CD4-positive, alpha-beta T cell treated with Interleukin-15 for 4 hours (primary cell): ENCODE measurements at places on chromosomes 6 and 20.

- DNase-seq = no peak
These were observed 48.0 kb upstream of the DST start for GRCh38 chr6:56690519-56691285.

GRCh38 chr6:41728073-41728936, 7.1 kb downstream of the TFEB start:
- no peak for DNase-seq

GRCh38 chr6:113149511-113149910, 707.6 kb upstream of the MARCKS start:
- DNase-seq = no peak

GRCh38 chr6:150666071-150666470, 66.4 kb downstream of the PLEKHG1 start:
- no peak for DNase-seq

DNA sequence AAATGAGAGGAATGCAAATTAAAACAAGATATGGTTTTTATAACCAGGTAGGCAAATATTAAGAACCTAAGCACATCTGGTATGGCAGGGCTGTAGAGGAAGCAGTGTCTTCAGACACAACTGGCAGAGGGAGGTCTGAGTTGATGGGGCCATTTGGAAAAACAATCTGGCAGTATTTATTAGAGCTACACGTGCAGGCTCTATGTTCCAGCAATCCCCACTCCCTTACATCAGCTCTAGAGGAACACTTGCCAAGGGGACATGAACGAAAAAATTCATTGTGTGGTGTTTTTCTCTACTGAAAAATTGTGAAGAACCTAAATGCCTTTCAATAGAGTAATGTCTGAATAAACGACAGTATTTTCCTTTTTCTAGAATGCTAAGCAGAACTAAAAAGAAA, 111.6 kb upstream of the EDN1 start:
- no peak for DNase-seq

DNA sequence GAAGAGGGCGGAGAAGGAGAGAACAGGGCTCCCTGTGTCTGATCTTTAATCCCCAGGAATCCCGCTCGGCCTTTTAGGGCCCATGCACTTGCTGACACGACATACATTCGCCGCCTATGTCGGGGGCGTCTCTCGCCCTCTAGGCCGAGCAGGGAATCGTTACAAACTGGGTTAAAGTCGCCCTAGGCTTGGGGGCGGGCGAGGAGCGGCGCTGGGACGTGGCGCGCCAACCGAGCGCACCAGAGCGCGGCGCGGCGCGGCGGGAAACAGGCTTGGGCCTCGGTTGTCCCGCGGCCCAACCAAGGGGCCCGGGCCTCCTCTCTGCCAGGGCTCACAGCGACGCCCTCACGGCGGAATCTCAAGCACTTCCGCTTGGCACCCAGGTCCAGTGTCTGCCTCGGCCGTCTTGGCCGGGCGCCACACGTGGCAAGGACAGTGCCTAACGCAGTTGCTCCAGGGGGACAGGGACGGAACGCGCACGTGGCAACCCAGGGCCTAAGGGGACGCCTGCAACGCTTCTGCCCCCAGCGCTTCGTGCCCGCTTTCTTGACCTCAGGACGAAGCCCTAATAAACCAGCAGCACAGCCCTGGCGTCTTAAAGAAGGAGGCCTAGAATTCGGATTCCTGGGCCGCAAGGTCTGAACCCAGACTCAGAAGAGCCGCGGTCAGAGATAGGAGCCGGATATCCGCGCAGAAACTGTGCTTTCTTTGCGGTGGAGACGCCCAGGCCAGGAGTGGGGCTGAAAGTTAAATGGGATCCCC, 71.5 kb downstream of the NCR2 start:
- no peak for DNase-seq

- DNase-seq = no peak
These were observed 65.7 kb upstream of the PTPRK start for GRCh38 chr6:128586095-128586494.

DNA sequence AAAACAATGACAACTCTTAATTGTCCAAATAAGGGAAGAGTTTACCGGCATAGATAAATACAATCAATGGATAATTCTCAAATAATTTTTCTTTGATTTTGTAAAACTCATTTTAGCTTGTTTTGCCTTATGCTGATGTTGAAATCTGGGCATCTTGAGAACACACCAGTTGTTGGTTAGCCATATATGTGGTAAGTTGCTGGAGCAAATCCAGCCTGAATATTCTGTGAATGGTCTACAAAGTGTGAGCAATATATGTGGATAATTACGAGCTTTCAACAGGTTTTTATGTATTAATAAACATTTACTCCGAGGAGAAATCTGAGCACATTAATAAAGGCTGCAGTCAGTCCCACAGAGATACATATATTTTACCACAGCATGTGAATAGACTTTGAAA, 423.6 kb downstream of the BCKDHB start:
- no peak for DNase-seq

DNA sequence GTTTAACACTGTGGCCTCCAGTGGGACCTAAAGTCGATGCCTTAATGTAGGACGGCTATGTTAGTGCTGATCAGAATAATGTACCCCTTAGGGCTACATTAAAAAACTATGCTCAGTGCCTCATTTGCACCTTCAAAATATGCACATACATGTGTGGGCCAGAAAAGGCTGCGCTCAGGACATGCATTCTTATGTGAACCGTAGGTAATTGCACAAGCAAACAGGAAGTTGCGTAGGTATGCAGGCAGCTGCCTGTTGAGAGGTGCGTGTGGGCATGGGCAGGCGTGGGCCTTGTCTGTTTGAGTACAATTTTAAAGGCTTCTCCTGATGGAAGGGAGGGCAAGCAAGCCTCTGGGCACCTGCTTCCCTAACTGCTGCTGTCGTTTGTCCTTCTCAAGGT, 116.2 kb upstream of the JAG1 start:
- no peak for DNase-seq

- no peak for DNase-seq
These were observed 375.4 kb upstream of the RSPO3 start for GRCh38 chr6:126743076-126743475.

GRCh38 chr6:161838306-161839035, 564.6 kb upstream of the AGPAT4 start:
- no peak for DNase-seq

DNA sequence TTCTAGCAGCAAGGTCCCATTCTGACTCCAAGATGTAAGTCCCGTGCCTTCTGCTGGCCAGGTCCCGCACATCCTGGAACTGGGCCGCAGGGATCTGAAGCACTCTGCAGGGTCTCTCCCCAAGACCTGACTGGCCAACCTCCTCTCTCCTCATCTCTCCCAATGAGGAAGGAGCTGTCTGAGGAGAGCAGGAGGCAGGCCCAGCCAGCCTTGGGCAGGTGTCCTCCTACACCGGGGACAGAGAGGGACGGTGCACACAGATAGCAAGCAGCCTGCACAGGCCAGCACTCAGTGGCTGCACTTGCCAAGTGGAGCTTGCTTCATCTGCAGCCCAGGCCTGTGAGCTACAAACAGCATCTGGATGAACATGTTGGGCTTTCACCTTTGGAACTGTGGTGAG, 76.8 kb upstream of the CD93 start:
- no peak for DNase-seq

GRCh38 chr20:61185181-61185580, 66.9 kb upstream of the CDH4 start:
- no peak for DNase-seq

DNA sequence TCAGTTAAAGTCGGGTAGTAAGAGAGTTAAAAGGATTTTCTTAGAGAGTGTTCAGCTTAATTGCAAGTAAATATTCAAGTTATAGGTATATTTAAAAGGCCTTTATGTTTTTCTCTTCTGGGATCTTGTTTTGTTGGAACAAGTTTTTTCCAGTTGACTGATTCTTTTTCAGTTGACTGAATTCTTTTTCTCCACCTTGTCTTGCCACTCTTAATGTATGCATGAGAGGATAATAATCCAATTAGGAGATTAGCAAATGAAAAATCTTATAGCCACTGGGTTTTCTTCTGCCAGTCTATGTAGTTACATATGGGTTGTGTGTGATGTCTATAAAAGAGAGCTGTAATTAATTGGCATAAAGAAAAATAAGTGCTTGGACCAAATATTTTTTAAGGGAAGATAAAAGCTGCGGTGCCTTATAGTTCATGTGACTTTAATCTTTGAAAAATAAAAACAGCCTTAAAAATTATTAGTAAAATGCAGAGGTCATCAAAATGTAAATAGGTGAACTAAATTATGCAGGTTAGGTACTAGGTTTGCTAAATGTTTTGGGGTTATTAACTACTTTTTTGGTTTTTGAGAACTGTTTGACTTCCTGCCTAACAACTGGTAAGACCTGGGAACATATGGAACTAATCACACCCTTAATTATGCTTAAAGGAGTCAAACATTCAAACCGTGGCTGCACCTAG, 367.2 kb downstream of the HTR1B start:
- no peak for DNase-seq

GRCh38 chr6:43257367-43258145, 14.3 kb downstream of the TTBK1 start:
- DNase-seq = no peak

DNA sequence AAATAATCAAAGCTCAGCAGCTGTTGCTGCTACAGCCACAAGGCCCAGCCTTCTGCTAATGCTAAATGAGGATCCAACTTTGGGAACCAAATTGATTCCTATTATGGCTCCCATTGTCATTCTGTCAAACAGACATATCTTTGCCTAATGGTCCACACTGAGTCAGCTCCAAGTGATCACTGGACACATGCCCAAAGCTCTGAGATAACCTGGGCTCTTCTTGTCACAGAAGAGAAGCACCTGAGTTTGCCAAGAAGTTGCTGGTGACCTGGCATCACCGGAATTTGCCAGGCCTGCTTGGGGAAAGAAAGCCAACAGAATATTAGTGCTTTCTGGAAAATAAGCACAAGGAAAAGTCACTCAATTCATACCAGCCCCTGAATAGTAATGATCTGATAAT, 5.8 kb downstream of the TNFRSF21 start:
- no peak for DNase-seq

DNA sequence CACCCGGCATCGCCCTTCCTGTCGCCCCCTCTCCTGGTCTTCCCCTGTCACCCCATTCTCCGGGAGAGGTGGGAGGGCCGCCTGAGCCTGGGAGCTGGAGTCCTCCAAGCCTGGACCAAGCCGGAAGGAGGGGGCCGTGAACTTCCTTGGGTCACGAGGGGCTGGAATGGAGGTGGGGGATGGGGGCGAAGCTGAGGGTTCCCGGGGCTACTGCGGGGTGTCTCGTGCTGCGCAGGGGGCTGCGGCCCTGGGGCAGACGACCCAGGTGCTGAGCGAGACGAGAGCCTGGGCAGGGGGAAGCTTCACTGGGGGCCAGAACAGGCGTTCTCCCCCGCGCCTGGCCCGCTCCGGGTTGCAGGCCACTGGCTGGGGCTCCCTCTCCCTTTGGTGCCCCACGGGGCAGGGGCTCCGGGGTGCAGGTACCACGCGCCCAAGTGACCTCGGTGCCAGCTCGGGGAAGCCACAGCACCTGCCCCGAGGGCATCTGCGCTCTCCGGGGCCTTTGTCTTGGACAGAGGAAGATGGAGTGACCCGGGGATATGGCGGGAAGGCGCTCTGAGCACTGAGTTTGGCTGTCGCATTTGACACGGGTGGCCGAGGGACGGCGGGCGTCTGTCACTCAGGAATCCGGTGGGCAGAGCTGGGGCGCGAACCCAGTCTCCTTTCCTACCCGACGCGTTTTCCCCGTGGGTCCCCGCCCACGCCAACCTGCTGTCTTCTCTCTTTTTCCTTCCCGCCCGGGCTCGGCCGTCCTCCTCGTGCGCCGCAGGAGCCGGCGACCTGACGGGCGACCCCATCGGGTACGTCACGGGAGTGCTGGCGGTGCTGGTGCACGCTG, 1.2 kb downstream of the SLC35D3 start:
- no peak for DNase-seq

GRCh38 chr6:33869826-33870423, 66.1 kb upstream of the MLN start:
- DNase-seq = no peak

DNA sequence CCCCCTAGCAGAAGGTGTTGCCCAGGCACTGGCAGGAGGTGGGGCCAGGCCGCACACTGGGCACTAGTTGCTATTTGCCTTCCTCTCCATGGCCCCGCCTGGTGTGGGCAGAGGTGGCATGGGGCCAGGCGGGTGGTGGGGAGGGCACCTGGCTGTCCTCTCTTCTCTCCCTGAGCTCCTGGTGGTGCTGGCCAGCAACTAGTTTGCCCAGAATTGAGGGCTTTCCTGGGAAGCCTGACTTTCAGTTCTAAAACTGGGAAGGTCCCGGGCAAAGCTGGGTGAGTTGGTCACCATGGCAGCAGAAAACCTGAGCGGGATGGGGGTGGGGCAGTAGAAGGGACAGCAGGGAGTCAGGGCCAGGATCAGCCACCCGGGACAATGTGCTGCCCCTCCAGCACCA, 48.2 kb downstream of the RBM38 start:
- no peak for DNase-seq

- DNase-seq = no peak
These were observed 55.1 kb upstream of the CEP162 start for GRCh38 chr6:84282550-84282949.

DNA sequence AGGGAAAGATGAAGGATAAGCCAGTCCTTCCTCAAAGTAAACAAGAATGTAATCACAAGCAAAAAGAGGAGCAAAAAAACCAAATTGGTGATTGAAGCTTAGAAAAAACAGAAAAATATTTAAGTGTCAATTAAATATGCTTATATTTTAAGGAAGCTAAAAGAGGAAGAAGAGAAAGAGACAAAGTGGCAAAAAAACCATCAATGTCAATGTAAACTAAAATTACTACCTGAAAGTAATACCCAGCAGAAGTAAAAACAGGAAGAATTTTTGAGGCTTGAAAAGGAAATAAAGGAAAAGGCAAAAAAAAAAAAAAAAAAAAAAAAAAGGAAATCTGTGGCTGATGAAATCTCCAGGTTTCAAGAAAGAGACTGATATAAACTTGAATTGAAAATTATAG, 36.2 kb upstream of the OGFRL1 start:
- no peak for DNase-seq

- DNase-seq = no peak
These were observed 20.7 kb upstream of the TFAP2C start for GRCh38 chr20:56608376-56608775.

GRCh38 chr6:154595538-154595937, 85.1 kb upstream of the CNKSR3 start:
- no peak for DNase-seq

DNA sequence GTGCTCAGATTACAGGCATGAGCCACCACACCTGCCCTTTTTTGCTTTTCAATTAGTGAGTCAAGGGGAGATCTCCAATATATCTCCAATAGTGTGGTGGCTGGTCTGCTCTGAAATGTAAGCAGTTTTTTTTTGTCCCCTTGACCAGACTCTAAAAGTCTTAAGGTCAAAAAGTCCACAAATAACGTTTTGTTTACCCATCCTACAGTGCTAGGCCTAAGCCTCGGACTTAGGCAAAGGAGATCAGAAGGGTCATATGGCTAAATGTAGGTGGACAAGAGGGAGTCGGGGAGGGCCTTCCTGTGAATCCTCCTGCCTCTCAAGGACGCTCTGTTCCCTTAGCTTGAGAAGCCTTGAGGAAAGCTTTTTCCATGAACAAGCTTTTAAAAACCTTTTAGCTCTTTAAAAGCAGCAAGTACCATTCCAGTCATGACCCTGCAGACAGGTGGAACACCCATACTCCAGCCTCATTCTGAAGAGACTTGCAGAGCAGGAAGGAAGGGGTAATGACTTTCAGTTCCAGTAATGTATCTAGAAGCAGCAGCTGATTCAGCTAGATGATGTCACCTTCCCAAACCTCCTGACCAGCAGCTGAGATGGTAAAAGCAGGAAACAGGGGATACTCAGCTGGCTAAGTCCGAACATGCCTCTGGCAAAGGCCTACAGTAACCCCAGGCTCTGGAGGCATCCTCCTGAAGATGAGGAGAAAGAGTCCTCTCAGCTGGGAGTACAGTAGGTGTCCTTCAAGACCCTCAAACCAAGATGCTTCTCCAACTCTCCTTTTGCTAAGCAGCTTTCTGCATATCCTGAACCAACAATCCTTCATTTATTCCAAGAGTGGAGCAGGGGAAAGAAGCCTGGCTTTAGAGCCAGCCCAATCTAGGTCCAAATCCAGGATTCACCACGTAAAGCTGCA, 23.6 kb downstream of the BCL2L1 start:
- no peak for DNase-seq
